Ovary (tissue), 10 donors: ENCODE measurements at places on chromosomes 2 and 18.
A peak's percentile ranks its signal among the peaks of the same experiment; 100 is the strongest.

- H3K27me3 ChIP-seq, result no peaks in the 10 kb centered on the region
- H3K4me1 ChIP-seq, result no peaks in the 10 kb centered on the region
- no peak overlapping the region for H3K27ac ChIP-seq
- DNase-seq, result no peak
- no peaks in the 10 kb centered on the region for H3K36me3 ChIP-seq
Observed at GRCh38 chr2:30662268-30663131, 144.7 kb downstream of the CAPN13 start.

DNA sequence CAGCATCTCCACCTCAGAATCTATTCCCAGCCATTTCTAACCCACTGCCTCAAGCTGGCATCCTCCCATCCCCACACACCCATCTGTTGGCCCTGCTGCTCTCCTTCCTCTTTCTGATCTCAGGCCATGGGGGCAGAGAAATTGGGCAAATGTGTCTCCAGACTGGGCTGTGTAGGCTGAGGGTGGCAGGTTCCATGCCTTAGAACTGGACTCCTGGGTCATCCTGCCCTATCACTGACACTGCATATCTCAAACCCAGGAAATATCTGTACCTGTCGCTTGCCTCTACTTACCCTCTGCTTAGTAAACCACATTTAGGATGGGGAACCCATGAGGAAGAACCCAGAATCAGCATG is 1.8 kb downstream of the WNT10A start:
- no peak overlapping the region for H3K4me3 ChIP-seq
- H3K36me3 ChIP-seq, result no peaks in the 10 kb centered on the region
- DNase-seq, result no peak
- no peaks in the 10 kb centered on the region for H3K4me1 ChIP-seq

DNA sequence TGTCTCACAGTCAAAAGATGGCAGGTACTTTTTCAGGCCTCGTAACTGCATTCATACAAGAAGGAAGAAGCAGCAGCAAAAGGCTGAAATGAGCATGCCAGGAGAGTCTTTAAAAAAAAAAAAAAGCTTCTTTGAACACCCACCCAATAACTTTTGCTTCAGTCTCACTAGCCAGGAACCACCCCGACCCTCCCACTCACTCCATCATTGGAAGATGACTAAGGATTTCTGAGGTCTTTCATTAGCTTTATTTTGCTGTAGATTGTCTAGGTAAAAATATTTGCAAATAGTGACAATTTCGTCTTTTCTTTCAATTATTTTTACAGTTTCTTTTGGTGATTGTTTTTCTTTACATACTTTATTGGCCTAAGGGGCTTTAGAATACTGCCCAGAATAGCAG is 37.9 kb downstream of the RBBP8 start:
- H3K27ac ChIP-seq, result no peak overlapping the region
- H3K36me3 ChIP-seq, result no peaks in the 10 kb centered on the region
- DNase-seq, result no peak
- H3K27me3 ChIP-seq, result no peaks in the 10 kb centered on the region

DNA sequence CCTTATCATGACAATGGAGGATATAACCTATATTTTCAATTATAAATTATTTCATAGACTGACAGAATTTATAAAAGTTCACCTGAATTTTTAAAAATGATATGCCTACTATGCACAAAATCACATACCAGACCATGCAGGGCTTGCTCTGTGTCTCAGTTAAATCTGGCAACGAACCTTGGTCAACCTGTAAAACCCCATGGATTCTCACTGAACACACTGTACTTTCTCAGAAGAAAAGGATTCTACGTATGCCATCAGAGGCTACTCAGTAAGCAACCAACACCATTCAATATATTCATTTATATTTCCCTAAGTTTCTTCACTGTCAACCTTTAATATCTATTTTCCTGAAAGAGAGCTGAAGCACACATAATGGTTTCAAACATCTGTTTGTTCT is 52.4 kb downstream of the NRXN1 start:
- no peaks in the 10 kb centered on the region for H3K27me3 ChIP-seq
- H3K36me3 ChIP-seq, result no peaks in the 10 kb centered on the region
- no peak for DNase-seq
- no peak overlapping the region for H3K27ac ChIP-seq
- no peaks in the 10 kb centered on the region for H3K4me1 ChIP-seq
- H3K4me3 ChIP-seq, result no peak overlapping the region

- H3K36me3 ChIP-seq, result no peaks in the 10 kb centered on the region
- no peak overlapping the region for H3K4me3 ChIP-seq
- no peaks in the 10 kb centered on the region for H3K4me1 ChIP-seq
- no peak for DNase-seq
Observed at GRCh38 chr18:14921031-14921430, 173.1 kb downstream of the ANKRD30B start.

GRCh38 chr18:48581941-48582340 is 43.1 kb downstream of the CTIF start:
- no peak overlapping the region for H3K4me3 ChIP-seq
- peaks cover 23% of the 10 kb centered on the region for H3K4me1 ChIP-seq
- no peaks in the 10 kb centered on the region for H3K36me3 ChIP-seq
- no peak overlapping the region for H3K27ac ChIP-seq

DNA sequence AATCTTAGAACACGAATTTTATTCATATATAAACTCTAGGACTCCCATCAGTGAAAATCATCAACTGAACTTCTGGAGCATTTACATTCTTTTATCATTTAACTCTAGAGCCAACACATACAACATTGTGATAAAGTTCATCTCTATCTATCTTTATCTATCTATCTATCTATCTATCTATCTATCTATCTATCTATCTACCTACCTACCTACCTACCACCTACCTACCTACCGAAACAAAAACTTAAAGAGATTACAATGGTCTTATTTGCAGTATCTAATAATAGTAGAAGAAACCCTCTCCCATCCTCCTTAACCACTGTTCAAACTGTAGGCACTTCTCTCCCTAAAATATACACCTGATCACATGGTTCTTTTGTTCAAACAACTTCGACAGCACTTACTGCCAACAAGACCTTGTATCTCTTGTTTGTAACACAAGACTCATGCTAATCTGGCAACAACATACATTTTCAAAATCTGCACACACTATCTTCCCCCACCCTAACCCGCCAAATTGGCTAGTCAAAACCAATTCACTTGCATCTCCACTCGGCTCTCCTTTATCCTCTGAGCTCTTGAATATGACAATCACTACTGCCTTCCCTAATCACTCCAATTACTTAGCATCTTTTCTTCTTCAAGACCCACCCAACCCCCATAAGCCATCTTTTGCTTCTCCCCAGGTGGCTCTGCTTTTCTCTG is 69.0 kb downstream of the GORASP2 start:
- H3K4me1 ChIP-seq, result no peaks in the 10 kb centered on the region
- no peaks in the 10 kb centered on the region for H3K36me3 ChIP-seq
- DNase-seq, result no peak
- no peak overlapping the region for H3K4me3 ChIP-seq

- H3K36me3 ChIP-seq, result no peaks in the 10 kb centered on the region
- H3K27me3 ChIP-seq, result no peaks in the 10 kb centered on the region
- peak overlapping the region; percentile 18 for H3K27ac ChIP-seq
- H3K4me1 ChIP-seq, result peaks cover 5% of the 10 kb centered on the region
- no peak overlapping the region for H3K4me3 ChIP-seq
Observed at GRCh38 chr2:219769090-219769910, 141.9 kb downstream of the SLC4A3 start.

GRCh38 chr2:64049633-64050220 is 30.5 kb upstream of the VPS54 start:
- H3K4me1 ChIP-seq, result no peaks in the 10 kb centered on the region
- H3K27ac ChIP-seq, result no peak overlapping the region
- H3K4me3 ChIP-seq, result no peak overlapping the region
- DNase-seq, result peak; percentile 48
- H3K27me3 ChIP-seq, result no peaks in the 10 kb centered on the region
- H3K36me3 ChIP-seq, result no peaks in the 10 kb centered on the region

DNA sequence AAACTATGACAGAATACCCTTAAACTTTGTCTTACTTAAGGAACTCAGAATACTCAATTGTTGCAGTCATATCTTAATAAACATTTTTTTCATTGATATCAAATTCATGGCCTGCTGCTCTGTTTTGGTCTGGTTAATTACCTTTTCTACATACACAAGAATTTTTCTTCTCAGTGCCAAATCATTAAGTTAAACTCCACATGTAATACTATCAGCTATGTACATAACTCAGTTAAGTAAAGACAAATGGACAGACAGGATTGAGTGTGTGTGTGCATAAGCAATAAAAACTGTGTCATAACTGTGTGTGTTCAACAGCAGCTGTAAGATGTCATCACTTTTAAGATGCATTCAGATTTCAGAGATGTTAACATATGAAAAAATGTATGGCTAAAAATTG is 34.4 kb downstream of the VRK2 start:
- no peaks in the 10 kb centered on the region for H3K36me3 ChIP-seq
- no peak overlapping the region for H3K27ac ChIP-seq
- DNase-seq, result no peak
- H3K27me3 ChIP-seq, result no peaks in the 10 kb centered on the region

- no peak overlapping the region for H3K4me3 ChIP-seq
- H3K27me3 ChIP-seq, result no peaks in the 10 kb centered on the region
- H3K27ac ChIP-seq, result no peak overlapping the region
- no peaks in the 10 kb centered on the region for H3K36me3 ChIP-seq
- H3K4me1 ChIP-seq, result peaks cover 8% of the 10 kb centered on the region
Observed at GRCh38 chr2:150095361-150096095, 391.9 kb downstream of the RND3 start.

DNA sequence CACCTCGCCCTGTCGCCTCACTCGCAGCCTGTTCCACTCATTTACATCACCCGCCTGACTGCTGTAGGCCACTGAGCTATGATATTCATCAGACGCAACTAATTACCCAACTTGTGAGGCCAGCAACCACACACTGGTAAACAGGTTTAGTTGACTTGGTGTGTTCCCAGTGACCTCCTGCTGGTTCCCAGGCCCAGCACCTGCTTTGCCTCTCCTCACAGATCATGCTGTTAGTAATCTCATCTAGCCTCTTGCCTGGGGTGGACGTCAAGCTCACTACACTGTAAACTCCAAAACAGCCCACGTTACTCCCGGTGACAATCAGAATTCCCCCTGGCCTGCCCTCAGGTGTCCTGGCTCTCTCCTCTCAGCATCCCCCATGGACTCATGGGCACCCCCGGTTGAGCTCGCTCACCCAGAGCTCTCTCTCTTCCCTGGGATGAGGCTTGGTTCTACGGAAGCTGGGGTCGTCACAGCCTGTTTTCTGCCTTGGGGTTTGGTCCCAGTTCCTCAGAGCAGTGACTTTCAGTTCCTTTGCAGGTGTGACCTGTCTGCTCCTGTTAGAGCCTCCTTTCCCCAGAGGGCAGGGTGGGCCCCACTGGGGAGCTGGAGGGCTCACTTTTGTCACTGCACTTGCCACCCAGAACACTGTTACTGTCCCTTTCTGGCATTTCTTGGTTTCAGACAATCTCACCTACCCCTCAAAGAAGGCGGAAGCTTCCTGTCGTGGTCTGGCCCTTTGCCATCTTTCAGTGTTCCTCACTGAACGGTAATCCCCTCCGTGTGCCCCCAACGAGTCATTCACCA is 40.3 kb downstream of the INPP5D start:
- H3K27ac ChIP-seq, result no peak overlapping the region
- no peaks in the 10 kb centered on the region for H3K27me3 ChIP-seq
- no peak for DNase-seq
- H3K36me3 ChIP-seq, result no peaks in the 10 kb centered on the region
- no peak overlapping the region for H3K4me3 ChIP-seq

DNA sequence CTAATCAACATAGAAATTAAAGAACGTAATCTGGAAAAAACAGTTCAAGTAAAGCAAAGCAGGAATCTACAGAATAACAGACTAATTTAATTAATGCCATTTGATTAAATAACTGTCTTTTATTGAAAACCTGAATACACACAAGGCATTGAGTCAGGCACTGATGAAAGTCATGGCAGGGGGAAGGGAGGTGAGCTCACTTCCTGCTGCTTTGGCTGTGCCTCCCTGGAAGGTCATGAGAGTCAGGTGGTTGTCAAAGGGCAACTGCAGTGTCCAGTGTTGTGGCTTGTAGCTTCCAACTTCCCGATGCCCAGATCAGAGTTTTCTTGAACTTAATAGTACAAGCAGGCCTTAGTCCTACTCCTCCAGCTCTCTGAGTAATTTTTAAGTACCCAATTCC is 180.9 kb downstream of the PID1 start:
- no peak overlapping the region for H3K27ac ChIP-seq
- no peak for DNase-seq
- no peaks in the 10 kb centered on the region for H3K27me3 ChIP-seq
- H3K36me3 ChIP-seq, result no peaks in the 10 kb centered on the region
- no peak overlapping the region for H3K4me3 ChIP-seq
- peaks cover 1% of the 10 kb centered on the region for H3K4me1 ChIP-seq

DNA sequence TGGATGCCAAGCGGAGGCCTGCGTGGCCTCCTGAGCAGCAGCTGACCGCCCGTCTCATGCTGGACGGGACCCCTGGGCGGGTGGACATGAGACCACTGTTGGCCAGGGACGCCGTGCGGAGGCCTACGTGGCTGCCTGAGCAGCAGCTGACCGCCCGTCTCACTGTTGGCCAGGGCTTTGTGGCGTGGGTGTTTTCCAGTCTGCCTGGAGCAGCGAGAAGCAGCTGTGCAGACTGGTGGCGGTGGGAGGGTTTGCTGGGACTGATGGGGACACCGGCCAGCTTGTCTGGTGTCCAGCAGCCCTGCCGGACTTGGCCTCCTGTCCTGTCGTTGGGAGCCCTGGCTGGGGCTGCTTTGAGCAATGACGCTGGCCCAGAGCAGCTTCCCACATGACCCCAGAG is 5.8 kb upstream of the D2HGDH start:
- H3K4me1 ChIP-seq, result no peaks in the 10 kb centered on the region
- no peak overlapping the region for H3K4me3 ChIP-seq
- no peak overlapping the region for H3K27ac ChIP-seq
- DNase-seq, result no peak
- no peaks in the 10 kb centered on the region for H3K27me3 ChIP-seq
- H3K36me3 ChIP-seq, result no peaks in the 10 kb centered on the region

- no peak for DNase-seq
- H3K4me1 ChIP-seq, result no peaks in the 10 kb centered on the region
- H3K27ac ChIP-seq, result no peak overlapping the region
- no peaks in the 10 kb centered on the region for H3K36me3 ChIP-seq
- no peak overlapping the region for H3K4me3 ChIP-seq
Observed at GRCh38 chr2:126801473-126801872, 97.2 kb upstream of the TEX51 start.

DNA sequence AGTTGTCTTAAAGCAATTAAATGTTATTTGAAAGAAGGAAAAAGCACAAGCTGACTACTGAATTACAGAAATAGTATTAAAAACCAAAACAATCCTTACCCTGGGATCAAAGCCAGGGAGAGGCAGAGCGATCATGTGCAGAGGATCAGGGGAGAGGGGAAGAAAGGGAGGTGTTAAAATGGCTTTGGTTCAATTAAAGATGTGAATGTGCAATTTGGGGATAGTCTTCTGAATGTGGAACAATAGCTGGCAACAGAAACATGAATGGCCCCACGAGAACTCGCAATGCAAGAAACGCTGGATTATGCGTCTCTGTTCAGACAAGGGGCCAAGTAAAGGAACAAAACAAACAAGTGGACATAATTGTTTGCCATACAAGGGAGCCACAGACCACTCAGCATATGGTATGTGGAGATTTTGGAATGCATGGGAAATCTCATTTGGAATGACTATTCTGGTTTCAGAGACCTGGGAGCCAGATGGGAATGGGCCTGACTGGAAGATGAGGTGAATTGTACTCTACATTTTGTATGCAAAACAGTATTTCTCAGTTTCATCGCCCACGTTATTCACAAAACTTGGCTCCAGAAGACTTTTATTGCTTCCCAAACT is 155.4 kb downstream of the SLC4A3 start:
- no peaks in the 10 kb centered on the region for H3K27me3 ChIP-seq
- H3K27ac ChIP-seq, result no peak overlapping the region
- no peaks in the 10 kb centered on the region for H3K36me3 ChIP-seq
- no peak overlapping the region for H3K4me3 ChIP-seq
- DNase-seq, result no peak
- peaks cover 2% of the 10 kb centered on the region for H3K4me1 ChIP-seq
